Stimulated activated CD8-positive, alpha-beta memory T cell treated with anti-CD3 and anti-CD28 coated beads, Interleukin-4, amount 100 ng/mL, for 4 hours (primary cell): ENCODE measurements at places on chromosomes 2 and 18.

GRCh38 chr2:63058144-63058920 is 7.7 kb downstream of the OTX1 start:
- no peak for DNase-seq

GRCh38 chr18:62324917-62325805 is at the start of gene TNFRSF11A:
TSS of gene TNFRSF11A (plus strand) at chr18:62325310. CDS start at chr18:62325353, 43 bp downstream.
- DNase-seq = no peak

GRCh38 chr18:66558773-66559172 is 45.1 kb downstream of the CDH19 start:
- DNase-seq = no peak

- DNase-seq = no peak
Measured at GRCh38 chr2:180505203-180505602, 475.2 kb upstream of the UBE2E3 start.

- no peak for DNase-seq
Measured at GRCh38 chr2:38960609-38961320, 71.1 kb downstream of the ARHGEF33 start.

DNA sequence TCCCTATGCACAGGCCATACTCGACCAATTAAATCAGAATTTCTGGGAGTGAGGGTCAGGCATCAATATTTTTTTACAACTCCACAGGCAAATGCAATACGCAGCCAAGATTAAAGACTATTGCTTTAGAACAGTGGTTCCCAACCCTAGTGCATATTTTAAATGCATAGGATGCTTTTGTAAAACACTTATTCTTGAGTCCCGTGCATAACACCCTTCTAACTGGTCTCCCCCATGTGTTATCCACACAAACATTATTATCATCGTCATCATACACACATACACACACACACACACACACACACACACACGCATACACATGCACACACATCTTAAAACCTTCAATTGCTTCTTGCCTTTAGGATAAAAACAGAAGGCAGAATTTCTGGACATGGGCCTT is 145.0 kb upstream of the PELI1 start:
- no peak for DNase-seq
